ENCODE measurements at places on chromosomes 1 and 21. TPM values are rescaled to one million over a fixed set of nuclear protein-coding genes. Genes with fewer than 3 reads are reported as not detected.

DNA sequence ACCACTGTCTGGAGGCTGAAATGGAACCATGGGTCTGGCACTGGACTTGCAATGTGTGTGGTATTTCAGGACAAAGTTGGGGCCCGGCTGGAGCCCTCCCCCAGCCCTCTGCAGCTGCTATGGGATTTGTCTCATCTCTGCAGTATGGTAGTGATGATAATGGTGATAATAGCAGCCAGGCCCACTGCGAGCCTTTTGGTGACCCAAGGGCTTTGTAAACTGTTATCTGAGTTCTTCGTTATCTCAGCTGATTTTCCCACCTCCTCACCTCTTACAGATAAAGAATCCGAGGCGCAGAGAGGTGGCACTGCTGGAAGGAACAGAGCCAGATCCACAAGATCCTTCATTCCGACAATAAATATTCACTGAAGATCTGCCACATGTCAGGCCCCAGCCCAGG lies 11.7 kb upstream of the WNT4 start:
- no peak for DNase-seq

DNA sequence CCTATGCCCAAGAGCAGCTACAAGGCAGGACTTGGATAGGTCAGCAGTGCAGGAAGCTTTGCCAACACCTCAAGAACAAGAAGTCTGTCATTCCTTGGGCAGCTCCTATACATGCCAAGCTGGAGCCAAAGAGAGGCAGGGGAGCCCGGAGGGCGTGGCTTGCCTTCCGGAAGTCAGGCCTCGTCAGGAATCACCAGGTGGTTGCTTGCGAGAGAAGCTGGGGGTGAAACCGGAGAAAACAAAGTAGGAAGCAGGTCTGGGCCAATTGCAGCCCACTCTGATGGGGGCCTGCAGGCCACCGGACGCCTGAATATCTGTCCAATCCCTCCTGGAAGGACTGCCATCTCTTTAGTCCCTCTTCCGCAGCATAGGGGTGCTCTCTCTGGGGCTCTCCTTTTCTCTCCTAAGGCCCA lies 794 bp upstream of the FAM76A start:
- DNase-seq: peak; percentile 5

- DNase-seq: peak; percentile 18
Observed at GRCh38 chr21:33069994-33070743, at the start of gene OLIG1. Gene OLIG1, plus strand, starts transcription at chr21:33070141. Its CDS starts 106 bp downstream, at chr21:33070247.

The FAAH gene
- total RNA-seq: not detected

The ETV3L gene
- total RNA-seq: not detected
